ENCODE measurements at places on chromosomes 3 and 15.

GRCh38 chr3:31307131-31307785, 225.5 kb upstream of the STT3B start:
- DNase-seq = no peak

GRCh38 chr3:58065700-58066167, 57.5 kb downstream of the FLNB start:
- no peak for DNase-seq

- no peak for DNase-seq
Observed at GRCh38 chr3:46667657-46668056, 25.8 kb downstream of the ALS2CL start.

DNA sequence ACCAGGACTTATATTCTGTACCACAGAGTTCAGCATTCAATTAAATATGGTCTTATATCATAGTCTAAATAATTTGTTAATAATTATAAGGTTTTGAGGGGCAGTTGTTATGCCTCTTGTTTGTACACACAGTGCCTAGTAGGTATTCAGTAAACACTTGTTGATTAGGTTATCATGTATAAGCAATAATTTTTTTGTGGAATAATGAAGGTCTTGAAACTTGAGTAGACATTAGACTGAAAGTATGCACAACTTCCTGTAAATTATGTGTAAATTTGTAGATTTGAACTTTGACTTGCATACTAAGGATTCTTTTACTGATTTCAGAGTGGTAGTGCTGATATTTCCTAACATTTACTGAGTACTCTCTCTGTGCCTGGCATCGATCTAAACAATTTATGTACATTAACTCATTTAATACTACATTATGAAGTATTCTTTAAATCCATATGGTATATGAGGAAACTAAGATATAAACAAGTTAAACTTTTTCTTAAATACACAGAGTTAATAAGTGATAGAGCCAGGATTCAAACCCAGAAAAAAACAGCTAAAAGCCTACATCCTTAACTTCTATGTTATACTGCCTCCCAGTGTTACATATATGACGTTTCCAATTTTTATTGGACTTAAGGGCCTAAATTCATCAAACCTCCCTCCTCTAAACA, 65.1 kb downstream of the GLCE start:
- no peak for DNase-seq

DNA sequence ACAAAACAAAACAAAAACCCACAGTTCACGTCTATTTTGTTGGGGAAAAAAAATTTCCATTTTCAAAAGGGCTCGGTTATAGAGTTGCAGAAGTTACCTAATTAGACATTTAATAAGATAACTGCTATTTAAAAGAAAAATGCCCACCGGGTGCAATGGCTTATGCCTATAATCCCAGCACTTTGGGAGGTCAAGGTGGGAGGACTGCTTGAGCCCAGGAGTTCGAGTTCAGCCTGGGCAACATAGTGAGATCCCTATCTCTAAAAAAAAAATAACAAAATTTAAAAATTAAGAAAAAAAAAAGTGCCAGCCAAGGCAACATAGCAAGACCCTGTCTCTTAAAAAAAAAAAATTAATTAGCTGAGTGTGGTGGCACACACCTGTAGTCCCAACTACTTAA, 19.2 kb downstream of the SEC11A start:
- DNase-seq = no peak

DNA sequence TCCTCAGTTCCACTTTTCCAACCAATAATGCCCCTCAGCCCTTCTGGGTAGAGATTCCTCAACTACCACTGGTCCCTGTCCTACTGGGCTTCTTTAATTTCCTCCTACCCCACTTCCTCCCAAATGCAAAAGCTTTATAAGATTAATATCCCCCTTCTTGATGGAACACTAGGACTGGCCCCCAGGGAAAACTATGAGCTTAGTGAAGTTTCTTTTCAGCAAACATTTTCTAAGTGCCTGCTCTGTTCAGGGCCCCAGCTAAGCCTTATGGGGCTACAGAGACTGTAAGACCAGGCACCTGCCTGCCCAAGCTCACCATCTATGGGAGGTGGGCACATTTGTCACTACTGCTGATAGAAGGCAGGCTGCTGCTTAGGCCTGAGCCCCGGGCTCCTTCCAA, 79.4 kb downstream of the RPLP1 start:
- no peak for DNase-seq

DNA sequence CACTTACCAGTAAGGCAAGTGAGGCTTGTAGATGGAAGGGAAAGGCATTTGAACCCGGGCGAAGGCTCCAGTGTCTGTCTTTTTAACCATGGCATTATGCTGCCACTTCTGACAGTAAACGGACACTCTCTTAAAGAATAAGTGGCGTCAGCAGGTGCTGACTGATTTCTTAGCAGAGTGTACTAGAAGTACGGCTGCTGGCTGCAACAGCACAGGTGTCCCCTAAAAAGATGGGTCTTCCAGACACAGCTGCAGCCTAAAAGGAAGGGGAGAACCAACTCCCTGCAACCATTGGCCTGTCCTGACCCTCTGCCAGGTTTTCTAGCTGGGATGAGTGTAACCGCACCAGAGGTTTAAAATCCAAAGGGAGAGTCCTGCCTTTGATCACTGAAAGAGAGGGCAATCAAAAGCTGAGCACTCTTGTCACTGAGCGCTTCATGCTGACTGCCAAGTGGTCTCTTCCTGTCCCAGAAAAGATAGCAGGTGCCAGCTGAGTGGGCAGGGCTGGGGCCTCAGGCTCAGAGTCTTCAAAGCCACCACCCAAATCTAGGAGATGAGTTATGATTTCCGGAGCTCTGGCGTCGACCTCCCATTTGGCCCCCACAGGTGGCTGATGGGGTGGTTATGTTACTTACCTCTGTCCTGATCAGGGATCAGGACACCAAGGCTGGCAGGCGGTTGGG, 255.8 kb downstream of the SLCO3A1 start:
- no peak for DNase-seq

GRCh38 chr3:4336850-4337546, 33.8 kb downstream of the SETMAR start:
- no peak for DNase-seq

- no peak for DNase-seq
Observed at GRCh38 chr15:68749793-68750192, 70.9 kb downstream of the ANP32A start.
